ENCODE measurements at places on chromosomes 5 and 9. TPM values are rescaled to one million over a fixed set of nuclear protein-coding genes. Genes with fewer than 3 reads are reported as not detected.

KIF4B gene
- total RNA-seq: under 0.01 TPM

PCDHB13 gene
- total RNA-seq: 0.59 TPM

FBN2 gene
- 146 TPM for total RNA-seq

PCDHA10 gene
- total RNA-seq: 0.50 TPM

NPR2 gene
- total RNA-seq: 53.1 TPM

GABRG2 gene
- total RNA-seq: not detected

CCNO gene
- 1.1 TPM for total RNA-seq

SLC36A2 gene
- total RNA-seq: not detected

All from smooth muscle cell of the pulmonary artery (primary cell).